Lung microvascular endothelial cell (primary cell): ENCODE measurements at places on chromosomes 1 and 21. TPM values are rescaled to one million over a fixed set of nuclear protein-coding genes. Genes with fewer than 3 reads are reported as not detected.

Gene TMEM82
- total RNA-seq = not detected in 2 replicates

Gene GPR157
- 2.6 and 5.8 TPM in 2 replicates for total RNA-seq

Gene LRIG2
- total RNA-seq = 6.8 and 8.9 TPM in 2 replicates

Gene CTSK
- 0.60 and 0.65 TPM in 2 replicates for total RNA-seq

DNA sequence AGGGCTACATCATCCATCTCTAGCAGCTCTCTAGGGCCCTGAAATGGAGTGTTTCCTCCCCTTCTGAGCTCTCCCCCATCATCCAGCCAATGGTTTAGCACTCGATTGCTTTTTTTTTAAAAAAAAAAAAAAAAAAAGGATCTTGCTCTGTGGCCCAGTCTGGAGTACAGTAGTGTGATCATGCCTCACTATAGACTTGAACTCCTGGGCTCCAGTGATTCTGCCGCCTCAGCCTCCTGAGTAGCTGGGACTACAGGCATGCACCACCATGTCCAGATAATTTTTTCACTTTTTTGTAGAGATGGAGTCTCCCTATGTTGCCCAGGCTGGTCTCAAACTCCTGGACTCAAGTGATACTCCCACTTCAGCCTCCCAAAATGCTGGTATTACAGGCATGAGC lies 12.1 kb upstream of the ITPKB start:
- DNase-seq = no peak

GRCh38 chr1:20678599-20678998 lies 17.4 kb upstream of the DDOST start:
- DNase-seq = no peak

- DNase-seq = no peak
These were observed 393.1 kb downstream of the BRINP3 start for GRCh38 chr1:190084552-190084951.

DNA sequence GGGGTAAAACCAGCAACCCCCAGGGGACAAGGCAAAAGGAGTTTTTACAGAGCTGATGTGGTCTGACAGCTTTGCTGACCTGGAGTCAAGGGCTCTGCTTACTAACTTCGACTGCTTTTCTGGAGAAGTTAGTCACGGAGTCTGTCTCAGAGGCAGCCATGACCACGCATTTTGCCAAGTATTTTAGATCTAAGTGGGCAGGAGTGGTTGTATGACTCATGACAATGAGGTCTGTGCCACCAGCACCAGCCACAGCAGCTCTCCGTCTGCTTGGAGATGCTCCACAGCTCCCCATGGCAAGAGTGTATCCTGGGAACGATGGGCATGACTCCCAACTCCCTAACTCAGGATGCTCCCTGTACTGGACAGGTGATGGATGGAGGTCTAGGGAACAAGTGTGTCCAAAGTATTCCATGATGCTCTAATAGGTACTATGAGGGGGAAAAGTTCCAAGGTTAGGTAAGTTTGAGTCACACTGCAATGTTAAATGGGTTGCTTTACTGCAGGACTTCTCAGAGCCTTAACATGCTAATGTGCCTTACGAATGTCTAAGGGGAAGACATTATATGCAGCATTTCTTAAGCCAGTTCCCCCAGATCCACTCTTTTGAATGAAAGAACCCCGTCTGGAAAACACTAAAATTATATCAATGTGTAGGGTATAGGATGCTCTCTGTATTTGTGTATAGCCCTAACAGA lies 359.0 kb downstream of the HHAT start:
- no peak for DNase-seq

DNA sequence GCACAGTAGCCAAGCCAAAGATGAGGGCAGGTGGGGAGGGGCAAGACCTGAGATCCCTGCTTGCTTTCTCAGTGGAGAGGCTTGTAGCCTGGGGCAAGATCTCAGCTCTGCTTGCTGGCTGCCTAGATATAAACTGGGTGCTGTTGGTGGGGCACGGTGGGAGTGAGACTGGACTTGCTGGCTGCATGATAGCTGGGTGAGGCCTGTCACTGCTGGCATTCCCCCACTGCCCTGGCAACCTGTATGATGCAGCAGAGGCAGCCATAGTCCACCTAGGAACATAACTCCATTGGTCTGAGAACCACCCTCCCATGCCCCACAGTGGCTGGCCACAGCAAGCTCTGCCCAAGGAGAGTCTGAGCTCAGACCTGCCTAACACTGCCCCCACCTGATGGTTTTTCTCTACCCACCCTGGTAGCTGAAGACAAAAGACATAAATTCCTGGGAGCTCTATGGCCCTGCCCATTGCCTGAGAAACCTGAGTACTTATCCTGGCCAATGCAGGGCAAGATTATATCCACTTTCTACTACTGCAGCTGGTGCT lies 261.9 kb upstream of the DEPDC1 start:
- no peak for DNase-seq

DNA sequence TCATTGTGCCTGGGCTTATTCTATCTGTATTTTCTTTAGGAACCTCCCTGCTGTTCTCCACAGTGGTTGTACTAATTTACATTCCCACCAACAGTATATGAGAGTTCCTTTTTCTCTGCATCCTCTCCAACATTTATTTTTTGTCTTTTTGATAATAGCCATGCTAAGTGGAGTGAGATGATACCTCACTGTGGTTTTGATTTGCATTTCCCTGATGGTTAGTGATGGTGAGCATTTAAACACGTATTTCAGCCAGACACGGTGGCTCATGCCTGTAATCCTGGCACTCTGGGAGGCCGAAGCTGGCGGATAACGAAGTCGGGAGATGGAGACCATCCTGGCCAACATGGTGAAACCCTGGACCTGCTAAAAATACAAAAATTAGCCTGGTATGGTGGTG lies 57.9 kb downstream of the SLAMF6 start:
- DNase-seq = no peak

DNA sequence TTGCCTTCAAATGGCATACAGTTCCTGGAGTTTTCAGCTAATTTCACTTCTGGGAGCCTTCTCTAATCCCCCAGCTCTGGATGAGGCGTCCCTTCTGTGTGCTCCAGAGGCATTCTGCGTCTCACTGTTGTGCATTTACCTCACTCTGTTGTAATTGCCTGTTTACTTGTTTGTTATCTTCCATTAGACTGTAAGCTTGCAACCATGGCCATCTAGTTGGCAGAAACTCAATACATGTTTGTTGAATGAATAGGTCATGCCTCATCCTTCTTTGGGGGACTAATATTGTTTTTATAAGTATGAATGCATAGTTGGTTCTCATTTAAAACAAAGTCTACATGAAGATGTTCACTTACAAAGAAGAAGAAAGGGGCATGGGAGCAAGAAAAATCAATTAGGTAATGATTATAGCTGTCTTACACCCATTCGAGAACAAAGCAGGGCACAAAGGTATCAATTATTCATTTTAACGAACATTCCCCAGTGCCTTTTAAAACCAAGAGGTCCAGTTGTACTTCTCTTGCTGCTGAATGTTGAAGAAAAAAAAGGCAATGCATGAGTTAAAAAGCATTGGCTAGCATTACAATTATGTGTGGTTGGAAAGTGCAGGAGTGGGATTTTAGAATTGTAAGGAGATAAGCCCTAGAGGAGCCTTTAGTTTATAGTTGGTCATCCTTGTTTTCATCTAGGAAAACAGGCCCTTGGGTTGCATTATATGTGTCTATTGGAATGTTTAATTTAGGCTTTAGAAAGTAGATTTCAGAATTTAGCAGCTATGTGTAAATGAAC lies 6.0 kb downstream of the RGL1 start:
- DNase-seq = no peak

- DNase-seq = peak; percentile 91
These were observed 36.7 kb upstream of the RAP1A start for GRCh38 chr1:111582644-111583618.

- DNase-seq = no peak
These were observed 586.0 kb downstream of the PTBP2 start for GRCh38 chr1:97307568-97307967.

- DNase-seq = no peak
These were observed 104.1 kb upstream of the TMPRSS2 start for GRCh38 chr21:41611966-41612606.

- DNase-seq = no peak
These were observed 7.0 kb downstream of the GPR37L1 start for GRCh38 chr1:202129453-202130296.

GRCh38 chr1:76238094-76238628 lies 163.6 kb downstream of the ST6GALNAC3 start:
- no peak for DNase-seq

DNA sequence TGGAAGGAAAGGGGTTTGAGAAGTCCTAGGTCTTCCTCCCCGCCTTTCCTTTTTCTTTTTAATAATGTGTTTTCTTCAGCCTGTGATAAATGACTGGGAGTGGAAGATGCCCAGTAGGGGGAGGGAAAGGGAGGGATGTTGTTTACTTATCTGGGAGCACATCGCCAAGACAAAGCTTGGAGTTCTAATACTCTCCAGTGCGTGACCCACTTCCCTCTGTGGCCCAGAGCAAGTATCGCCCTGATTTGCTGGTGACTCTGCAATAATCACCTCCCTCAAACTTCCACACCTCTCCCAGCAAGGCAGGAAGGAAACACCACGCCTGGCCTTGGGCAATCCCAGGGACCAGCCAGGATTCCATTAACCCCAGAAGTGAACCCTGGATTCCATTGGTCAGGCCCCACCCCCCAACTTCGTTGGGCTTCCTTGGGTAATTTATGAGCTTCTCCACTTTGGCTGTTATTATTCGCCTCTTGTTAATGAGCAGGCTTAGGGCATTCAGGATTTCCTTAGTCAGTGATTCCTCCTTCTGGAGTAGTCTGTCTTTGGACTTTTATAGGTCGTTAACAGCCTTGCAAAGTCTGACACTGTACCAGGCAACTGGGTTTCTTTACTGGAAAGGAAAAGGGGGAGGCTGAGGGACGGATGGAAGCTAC lies 24.3 kb upstream of the GRHL3 start:
- peak; percentile 66 for DNase-seq

GRCh38 chr1:72911656-72912055 lies 629.3 kb upstream of the NEGR1 start:
- DNase-seq = no peak

GRCh38 chr1:27522432-27523336 lies 32.7 kb upstream of the WASF2 start:
- DNase-seq = peak; percentile 30

GRCh38 chr21:37338671-37339551 lies 27.7 kb upstream of the DYRK1A start:
- DNase-seq = peak; percentile 82

DNA sequence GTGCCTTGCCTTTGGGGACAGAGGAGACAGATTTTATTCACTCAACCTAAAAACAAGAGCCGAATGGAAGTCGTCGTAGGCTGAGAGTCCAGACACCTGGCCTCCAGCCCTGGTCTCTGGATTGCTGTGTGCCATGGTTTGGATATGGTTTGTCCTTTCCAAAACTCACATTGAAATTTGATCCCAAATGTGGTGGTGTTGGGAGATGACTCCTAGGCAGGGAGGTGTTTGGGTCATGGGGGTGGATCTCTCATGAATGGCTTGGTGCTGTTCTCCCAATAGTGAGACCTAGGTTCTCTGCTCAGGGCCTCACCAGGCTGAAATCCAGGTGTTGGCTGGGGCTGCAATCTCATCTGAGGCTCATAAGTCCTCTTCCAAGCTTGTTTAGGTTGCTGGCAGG lies 75.5 kb downstream of the FOXD2 start:
- DNase-seq = no peak

- no peak for DNase-seq
These were observed 2.8 kb downstream of the CERS2 start for GRCh38 chr1:150971583-150972416.
